ENCODE measurements at places on chromosomes 2 and 18.

DNA sequence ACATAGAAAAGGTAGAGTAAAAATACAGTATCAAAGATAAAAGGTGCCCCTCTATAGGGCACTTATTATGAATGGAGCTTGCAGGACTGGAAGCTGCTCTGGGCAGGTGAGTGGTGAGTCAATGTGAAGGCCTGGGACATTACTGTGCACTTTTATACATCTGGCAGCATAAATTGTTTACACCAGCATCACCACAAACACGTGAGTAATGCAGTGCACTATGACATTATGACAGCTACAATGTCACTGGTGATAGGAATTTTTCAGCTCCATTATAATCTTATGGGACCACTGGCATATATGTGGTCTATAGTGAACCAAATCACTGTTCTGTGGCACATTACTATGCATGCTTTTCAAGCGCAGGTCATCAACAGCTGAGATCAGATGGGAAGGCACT, 48.1 kb downstream of the TPGS2 start:
- no peak for DNase-seq

- DNase-seq = no peak
Observed at GRCh38 chr2:187552828-187553681, 1.2 kb downstream of the TFPI start.

DNA sequence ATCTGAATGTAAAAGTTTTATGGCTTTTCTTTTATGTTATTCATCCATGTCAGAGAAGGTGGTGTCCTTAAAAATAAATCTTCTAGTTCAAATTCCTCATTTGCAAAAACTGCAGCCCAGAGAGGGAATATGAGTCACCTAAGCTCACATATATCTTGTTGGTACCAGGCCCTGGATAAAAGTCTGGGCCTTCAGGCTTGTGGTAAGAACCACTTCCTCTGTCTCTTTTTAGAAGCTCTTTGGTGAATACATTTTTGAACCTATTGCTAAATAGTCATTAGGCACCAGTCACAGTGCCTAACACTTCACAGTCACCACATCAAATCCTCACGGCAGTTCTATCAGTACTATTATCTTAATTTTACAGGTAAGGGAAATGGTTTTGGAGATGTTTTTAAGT, 199.2 kb downstream of the KCNS3 start:
- no peak for DNase-seq

GRCh38 chr2:113230531-113230930, 48.2 kb downstream of the PAX8 start:
- no peak for DNase-seq

DNA sequence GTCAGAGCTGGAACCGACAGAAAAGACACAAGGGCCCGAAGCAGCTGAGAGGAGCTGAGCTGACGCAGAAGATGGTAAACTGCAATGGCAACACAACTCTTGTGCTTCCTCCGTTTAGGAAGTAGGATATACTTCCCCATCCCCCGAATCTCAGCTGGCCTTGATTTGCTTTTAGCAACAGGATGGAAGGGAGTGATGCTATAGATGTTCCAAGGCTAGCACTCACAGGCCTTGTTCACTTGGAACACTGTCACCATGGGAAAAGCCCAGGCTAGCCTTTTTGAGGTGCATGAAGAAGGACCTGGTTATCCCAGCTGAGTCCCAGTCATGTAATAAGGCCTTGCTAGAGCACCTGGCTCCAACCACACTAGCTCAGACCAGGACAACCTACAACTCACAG, 26.0 kb downstream of the STAT1 start:
- DNase-seq = no peak

- no peak for DNase-seq
Observed at GRCh38 chr2:3463186-3463835, 56.0 kb downstream of the ADI1 start.

DNA sequence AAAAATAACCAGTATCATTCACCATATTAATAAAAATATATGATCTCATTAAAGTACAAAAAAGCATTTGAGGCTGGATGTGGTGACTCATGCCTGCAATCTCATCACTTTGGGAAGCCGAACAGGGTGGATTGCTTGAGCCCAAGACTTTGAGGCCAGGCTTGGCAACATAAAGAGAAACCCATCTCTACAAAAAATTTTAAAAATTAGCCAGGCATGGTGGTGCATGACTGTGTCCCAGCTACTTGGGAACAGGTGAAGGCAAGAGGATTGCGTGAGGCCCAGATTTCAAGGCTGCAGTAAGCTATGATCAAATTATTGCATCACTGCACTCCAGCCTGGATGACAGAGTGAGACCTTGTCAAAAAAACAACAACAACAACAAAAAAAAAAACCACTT, 75.9 kb downstream of the RAD51AP2 start:
- no peak for DNase-seq

- no peak for DNase-seq
Observed at GRCh38 chr2:188678882-188679281, 295.3 kb upstream of the COL3A1 start.

DNA sequence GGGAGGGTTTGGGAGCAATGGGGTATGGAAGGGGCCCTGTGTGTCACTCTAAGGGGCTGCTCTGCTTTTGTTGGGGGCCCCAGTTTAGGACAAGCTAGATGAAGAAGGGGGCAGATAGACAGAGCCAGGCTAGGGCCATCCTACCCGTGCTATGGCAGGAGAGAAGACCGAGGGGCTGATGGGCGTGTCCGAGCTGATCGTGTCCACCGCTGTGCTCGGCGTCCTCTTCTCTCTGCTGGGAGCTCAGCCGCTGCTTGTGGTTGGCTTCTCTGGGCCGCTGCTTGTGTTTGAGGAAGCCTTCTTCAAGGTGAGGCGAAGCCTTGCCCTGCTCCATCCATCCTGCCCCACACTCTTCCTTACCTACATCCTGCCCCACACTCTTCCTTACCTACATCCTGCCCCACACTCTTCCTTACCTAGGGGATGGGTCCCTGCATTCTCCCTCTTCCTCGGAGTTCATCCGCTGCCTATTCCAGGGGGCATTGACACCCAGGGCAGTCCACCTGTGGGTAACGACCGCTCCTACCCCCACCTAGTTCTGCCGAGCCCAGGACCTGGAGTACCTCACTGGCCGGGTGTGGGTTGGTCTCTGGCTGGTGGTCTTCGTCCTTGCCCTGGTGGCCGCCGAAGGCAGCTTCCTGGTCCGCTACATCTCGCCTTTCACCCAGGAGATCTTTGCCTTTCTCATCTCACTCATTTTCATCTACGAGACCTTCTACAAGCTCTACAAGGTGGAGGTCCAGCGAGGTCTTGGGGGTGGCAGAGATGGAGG, 8.9 kb downstream of the SLC4A3 start:
- no peak for DNase-seq

DNA sequence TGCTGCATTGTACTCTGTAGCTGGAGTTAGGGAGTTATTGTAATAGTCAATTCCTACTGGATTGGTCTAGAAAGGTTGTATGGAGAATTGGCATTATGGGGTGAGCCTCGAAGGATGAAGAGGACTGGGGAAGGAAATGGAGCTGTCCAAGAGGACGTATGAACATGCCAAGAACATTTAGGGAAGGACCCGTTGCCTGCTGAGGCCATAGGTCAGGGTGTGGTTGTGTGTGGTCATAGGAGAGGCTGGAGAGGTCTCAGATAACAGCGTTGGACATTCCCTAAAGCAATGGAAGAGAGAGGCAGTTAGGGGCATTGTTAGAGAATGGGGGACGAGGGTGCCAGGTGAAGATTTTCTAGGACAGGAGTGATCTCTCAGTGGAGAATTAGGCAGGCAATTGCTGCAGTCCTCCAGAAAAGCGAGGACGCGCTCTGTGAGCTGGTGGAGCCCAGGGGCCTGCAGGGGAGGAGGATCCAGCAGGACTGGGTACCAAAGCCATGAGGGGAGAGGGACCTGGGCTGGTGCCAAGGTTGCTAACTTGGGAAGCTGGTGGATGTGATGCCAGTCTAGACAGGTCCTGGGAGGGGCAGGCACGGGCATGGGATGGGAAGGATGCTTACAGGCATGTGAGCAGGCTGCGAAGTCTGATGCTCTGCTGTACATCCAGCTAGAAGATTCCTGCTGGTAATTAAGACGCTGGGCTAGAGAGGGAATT, 9.4 kb upstream of the PSD4 start:
- no peak for DNase-seq

- DNase-seq = no peak
Observed at GRCh38 chr2:47935071-47935470, 28.8 kb upstream of the FBXO11 start.

GRCh38 chr18:3816610-3817363, 366.8 kb downstream of the TGIF1 start:
- no peak for DNase-seq

Data from T-helper 1 cell (primary cell).